Upper lobe of left lung (tissue), 6 donors: ENCODE measurements at places on chromosomes 12 and 14. TPM values are rescaled to one million over a fixed set of nuclear protein-coding genes. Genes with fewer than 3 reads are reported as not detected.

- no peak for DNase-seq
Measured at GRCh38 chr12:101743724-101744472, 4.6 kb upstream of the SYCP3 start.

- DNase-seq, result no peak
Measured at GRCh38 chr14:89117012-89117411, 292.6 kb downstream of the TTC8 start.

The RTL1 gene
- not detected for total RNA-seq

GRCh38 chr12:71223139-71223538, 65.3 kb upstream of the TSPAN8 start:
- DNase-seq, result no peak

The KLRC3 gene
- not detected for total RNA-seq

The LGALS3 gene
- 494 TPM for total RNA-seq
